ENCODE measurements at places on chromosomes 2 and 18. TPM values are rescaled to one million over a fixed set of nuclear protein-coding genes. Genes with fewer than 3 reads are reported as not detected.

GRCh38 chr2:160343404-160343803, 143.3 kb upstream of the ITGB6 start:
- H3K36me3 ChIP-seq, result no peaks in the 10 kb centered on the region
- DNase-seq, result no peak
- peaks cover 4% of the 10 kb centered on the region for H3K4me1 ChIP-seq
- H3K4me3 ChIP-seq, result no peak overlapping the region
- no peak overlapping the region for H3K27ac ChIP-seq

GRCh38 chr18:46253498-46253897, 149.3 kb downstream of the HAUS1 start:
- H3K27ac ChIP-seq, result 0 out of 2 replicates have a peak overlapping the region, but pooled peaks have one; percentile 4
- H3K4me3 ChIP-seq, result no peak overlapping the region
- H3K36me3 ChIP-seq, result no peaks in the 10 kb centered on the region
- no peaks in the 10 kb centered on the region for H3K27me3 ChIP-seq
- DNase-seq, result no peak
- peaks cover 19% of the 10 kb centered on the region for H3K4me1 ChIP-seq

GRCh38 chr18:8811115-8811514, 105.8 kb downstream of the MTCL1 start:
- H3K27ac ChIP-seq, result no peak overlapping the region
- H3K36me3 ChIP-seq, result peaks cover 13% of the 10 kb centered on the region
- no peak overlapping the region for H3K4me3 ChIP-seq
- H3K4me1 ChIP-seq, result no peaks in the 10 kb centered on the region
- no peak for DNase-seq
- H3K27me3 ChIP-seq, result no peaks in the 10 kb centered on the region

DNA sequence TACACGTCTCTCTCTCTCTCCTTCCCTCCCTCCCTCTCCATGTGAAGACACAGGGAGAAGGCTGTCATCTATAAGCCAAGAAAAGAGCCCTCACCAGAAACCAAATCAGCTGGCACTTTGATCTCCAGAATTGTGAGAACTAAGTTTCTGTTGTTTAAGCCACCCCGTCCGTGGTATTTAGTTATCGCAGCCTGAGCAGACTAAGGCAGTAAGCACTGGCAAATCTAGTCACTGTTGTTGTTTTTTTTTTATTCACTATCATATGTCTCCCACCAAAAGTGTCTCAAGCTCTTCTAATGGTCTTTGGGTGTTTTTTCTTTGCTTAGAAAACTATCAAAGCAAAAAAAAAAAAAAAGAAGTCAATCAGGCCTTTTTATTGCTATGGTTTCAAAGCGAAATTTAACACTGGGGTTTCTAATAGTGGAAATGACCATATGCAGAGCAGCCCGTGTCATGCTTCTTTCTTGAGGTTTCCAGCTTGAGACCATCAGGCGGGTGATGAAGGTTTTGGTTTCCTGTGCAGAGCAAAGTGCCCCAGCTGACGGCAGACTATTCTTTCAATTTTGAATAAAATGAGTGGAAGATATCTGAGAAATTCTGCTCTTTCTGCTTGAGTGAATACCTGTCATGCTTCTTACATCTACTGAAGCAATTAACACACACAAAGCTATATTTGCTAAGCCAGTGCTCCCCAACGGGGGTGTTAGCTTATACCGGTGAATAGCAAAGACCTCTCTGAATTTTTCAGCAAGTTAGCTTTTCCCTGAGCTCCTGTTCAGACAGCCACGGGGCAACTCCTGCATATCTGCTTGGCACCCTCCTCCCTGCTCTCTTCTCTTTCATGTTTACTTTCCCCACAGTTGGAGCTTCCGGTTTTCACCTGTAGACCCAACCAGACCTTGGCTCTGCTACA, 394.1 kb upstream of the ATP5MC3 start:
- H3K4me3 ChIP-seq, result no peak overlapping the region
- no peaks in the 10 kb centered on the region for H3K36me3 ChIP-seq

- H3K27ac ChIP-seq, result no peak overlapping the region
- DNase-seq, result peak; percentile 58
- H3K36me3 ChIP-seq, result no peaks in the 10 kb centered on the region
- H3K4me3 ChIP-seq, result no peak overlapping the region
These were observed 291.5 kb downstream of the TDRD15 start for GRCh38 chr2:21415234-21415633.

DNA sequence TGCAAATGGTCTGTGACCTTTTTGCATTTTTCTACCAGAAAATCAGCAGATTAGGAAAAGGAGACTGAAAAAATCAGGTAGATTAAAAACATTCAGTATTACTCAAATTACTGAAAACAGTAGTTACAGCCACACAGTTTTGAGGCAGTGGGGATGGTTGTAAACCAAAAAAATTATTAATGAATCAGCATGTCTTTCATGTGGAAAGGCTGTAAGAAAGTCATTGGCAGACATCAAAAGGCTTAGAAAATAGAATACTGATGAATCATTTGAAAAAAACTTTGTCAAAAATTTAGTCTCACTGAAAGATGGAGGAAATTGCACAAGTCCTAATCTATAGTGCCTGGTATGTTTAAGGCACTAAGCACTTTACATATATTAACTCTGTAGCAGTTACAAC, 133.9 kb upstream of the GCFC2 start:
- no peak overlapping the region for H3K27ac ChIP-seq
- H3K4me1 ChIP-seq, result no peaks in the 10 kb centered on the region

DNA sequence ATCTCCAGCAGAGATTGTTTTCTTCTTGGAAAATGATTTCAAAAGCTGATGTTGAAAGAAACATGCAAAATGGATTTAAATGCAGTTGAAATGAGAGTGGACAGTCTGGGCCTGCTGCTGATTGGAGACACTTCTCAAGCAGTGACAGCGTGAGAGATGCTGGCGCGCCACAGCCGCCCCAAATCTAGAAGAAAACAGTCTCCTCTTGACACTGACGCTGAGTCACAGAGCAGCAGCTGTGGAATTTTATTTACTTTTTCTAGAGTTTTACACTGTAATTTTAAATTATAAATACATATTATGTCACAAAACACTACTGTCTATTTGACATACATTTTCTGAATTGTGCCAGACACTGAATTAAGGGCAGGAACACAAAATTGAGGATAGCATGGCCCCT, 121.8 kb upstream of the TMEM200C start:
- no peaks in the 10 kb centered on the region for H3K27me3 ChIP-seq
- DNase-seq, result no peak
- H3K36me3 ChIP-seq, result no peaks in the 10 kb centered on the region

DNA sequence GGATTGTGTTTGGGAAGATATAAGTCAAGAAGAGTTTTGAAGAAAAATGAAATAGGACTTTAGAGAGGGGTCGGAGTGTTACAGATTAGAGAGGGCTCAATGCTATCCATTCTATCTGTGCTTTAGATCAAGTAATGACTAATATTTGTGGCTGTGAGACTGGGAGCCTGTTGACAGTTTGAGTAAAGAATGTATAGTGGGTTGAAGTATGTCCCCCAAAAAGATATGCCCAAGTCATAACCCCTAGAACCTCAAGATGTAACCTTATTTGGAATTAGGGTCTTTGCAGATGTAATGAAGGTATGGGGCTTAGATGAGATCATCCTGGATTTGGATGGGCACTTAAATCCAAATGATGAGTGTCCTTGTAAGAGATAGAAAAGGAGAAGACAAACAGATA, 55.3 kb upstream of the SERPINE2 start:
- H3K27me3 ChIP-seq, result no peaks in the 10 kb centered on the region
- H3K36me3 ChIP-seq, result no peaks in the 10 kb centered on the region
- H3K4me1 ChIP-seq, result peaks cover 10% of the 10 kb centered on the region
- no peak overlapping the region for H3K27ac ChIP-seq
- H3K4me3 ChIP-seq, result no peak overlapping the region
- no peak for DNase-seq

The EPB41L3 gene
- 17.0 TPM for total RNA-seq

The NPPC gene
- total RNA-seq, result 2.2 TPM

The IMP4 gene
- total RNA-seq, result 113 TPM
